ENCODE measurements at places on chromosomes 5 and 9.

DNA sequence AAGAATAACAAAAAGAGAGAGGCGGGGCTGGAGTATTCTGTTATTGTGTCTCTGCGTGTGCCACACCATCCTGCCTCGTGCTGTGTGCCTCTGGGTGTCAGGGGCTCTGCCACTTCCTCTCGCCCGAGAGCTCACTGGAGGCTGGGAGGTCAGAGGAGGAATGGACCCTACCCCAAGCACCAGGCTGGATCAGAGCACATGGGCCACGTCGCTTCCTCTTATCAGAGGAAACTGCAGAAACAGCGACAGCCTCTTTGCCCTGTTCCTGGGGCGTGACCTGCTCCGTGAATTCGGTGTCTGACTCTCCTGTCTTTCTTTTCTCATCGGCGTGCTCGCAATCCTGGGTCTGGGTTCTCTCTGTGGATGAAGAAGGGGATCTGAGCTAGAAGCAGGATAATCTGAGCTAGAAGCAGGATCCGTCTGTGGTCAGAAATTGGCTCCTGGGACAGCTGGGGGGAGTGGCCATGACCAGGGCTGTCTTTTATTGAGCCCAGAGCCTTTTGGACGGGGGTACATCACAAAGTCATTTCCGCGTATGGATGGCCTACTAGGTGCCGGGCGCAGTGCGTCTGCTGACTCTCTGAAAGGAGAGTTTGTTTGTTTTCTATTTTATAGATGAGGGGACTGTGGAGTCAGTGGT is 150.3 kb upstream of the COL5A1 start:
- DNase-seq: no peak

- no peak for DNase-seq
These were observed 41.0 kb upstream of the IRX4 start for GRCh38 chr5:1923766-1924165.

DNA sequence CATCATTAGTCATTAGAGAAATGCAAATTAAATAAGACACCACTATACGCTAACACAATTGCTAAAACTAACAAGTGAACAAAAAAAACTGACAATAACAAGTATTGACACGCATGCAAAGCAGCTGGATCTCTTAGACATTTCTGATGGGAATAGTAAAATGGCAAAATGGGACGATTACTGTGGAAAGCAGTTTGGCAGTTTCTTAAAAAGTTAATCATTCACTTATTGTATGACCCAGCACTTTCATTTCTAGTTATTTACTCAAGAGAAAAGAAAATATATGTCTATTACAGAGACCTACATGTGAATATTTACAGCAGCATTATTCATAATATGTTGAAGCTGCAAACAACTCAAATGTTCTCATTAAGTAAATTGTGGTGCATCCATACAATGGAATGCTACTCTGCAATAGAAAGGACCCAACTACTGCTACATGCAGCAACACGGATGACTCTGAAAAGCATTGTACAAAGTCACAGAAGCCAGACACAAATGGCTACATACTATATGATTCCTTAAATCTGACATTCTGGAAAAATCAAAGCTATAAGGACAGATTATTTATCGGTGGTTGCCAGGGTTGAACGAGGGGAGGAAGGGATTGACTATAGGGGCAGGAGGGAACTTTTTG is 96.8 kb upstream of the ITGA2 start:
- DNase-seq: peak; percentile 13

DNA sequence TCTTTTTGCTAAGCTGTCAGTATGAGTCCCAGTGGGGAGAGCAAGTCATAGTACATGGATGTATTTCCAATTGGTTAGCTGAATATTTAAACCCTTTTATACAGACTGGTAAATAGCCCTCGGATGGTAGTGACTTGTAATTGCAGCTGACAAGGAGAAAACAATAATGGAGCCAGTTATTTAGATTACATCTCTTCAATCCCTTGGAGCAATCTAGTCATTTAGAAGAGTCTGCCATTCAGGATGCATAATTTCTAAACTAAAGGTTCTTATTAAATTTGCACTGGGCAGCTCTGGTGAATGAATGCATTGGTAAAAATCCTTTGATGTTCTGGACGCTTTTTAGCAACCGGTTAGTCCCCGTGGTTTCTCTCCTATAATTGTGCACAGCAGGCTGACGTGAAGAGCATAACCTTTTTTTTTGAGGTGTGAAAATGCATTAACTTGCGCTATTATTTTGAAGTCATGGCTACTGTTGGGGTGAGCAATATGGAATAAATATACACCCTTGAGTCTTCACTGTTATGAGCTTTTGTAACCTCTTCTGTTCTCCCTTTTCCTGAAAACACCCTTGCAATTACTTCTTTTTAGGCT is 158.6 kb upstream of the CD180 start:
- DNase-seq: no peak

DNA sequence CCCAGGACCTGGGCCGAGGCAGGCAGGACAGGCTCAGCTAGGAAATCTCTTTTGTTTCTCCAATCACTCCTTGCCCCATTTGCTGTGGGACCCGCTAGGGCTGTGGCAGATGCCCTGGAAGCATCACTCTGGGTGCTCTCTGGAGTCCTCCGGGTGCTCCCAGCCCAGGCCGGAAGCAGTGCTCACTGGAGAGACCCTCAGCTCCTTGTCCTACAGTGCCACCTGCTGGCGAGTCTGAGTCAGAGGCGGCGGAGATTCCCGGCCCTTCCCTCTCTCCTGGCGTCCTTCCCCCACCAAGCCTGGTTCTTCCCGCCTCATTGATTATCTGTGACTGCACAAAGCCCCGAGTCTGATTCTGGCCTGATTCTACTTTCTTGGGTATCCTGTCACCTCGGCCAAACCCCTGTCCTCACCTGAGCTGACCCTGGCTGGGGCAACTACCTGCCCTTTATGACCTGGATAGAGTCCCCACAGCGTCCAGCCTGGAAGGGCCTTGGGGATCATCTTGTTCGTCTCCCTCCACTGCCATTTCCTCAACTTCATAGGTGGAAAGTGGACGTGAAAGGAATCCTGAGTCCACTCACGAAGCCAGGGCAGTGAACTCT is 7.3 kb upstream of the BARHL1 start:
- peak; percentile 74 for DNase-seq

- DNase-seq: no peak
These were observed 80.1 kb upstream of the PLEKHG4B start for GRCh38 chr5:11898-12297.

- DNase-seq: no peak
These were observed 598.2 kb downstream of the PRELID2 start for GRCh38 chr5:145236983-145237382.

DNA sequence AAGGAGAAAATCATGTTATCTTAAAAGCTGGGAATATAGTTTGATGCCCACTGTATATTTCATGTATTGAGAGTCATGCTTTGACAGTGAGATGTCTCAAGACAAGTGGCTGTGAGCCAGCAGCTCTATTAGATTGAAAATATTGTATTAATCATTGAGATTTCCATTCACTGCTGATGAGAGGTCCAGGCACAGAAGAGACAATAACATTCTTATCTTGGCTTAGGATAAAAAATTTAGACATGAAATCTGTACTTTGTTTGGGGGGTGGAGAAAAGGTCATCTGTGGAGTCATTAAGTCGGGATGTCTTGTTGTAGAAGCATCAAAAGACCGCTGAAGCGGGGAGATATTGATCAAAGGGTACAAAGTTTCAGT is 97.9 kb upstream of the EQTN start:
- peak; percentile 37 for DNase-seq

- DNase-seq: no peak
These were observed 518.6 kb downstream of the CCDC171 start for GRCh38 chr9:16071400-16071799.

GRCh38 chr5:169599451-169599850 is 15.9 kb downstream of the SPDL1 start:
- peak; percentile 22 for DNase-seq

- DNase-seq: no peak
These were observed 5.1 kb upstream of the ERCC6L2 start for GRCh38 chr9:95870352-95870751.

DNA sequence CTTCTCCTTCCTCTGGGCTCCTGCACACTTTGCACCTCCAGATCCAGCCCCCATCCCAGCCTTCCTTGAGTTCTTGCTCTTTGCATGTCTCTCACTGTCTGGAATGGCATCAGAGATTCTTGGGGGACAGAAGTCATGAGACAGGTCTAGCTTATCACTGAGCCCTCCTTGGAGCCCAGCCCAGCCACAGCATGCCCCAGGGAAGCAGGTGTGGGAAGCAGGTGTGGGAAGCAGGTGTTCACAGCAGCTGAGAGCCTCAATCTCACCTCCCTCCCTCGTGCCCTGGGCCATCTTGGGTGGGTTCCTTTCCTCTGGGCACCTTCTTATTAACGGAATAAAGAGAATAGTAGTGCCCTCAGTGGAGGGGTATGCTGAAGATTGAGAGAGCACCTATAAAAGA is 27.2 kb downstream of the SLC6A7 start:
- DNase-seq: no peak

DNA sequence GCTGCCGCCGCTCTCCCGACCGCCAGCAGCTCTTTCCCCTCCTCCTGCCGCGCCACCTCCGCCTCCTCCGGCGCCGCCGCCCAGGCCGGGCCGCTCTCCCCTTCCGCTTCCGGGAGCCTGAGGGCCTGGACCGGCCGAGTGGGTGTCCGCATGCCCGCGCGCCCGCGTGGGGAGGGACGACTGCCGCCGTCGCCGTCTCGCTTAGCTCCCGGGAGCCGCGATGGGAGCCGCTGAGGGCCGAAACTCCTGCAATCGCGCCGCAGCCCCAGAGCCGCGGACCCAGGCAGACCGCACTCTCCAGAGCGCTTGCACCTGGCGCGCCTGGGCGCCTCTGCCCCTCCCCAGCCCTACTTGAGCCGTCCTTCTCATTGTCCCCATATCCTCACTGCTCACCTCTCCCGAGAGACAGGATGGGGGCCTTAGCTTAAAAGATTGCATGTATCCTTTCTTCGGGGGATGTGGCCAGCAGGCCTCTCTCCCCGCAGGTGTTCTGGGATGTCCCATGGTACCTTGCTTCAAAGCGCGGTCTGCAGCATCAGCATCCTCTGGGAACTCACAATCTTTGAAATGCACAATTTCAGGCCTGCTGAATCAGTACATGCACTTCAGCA is at the start of gene ZDHHC21:
TSS of gene ZDHHC21 (minus strand) at position 182 of the 611 bp plus-strand sequence. CDS start 19,092 bp downstream, outside the sequence.
- DNase-seq: peak; percentile 65

DNA sequence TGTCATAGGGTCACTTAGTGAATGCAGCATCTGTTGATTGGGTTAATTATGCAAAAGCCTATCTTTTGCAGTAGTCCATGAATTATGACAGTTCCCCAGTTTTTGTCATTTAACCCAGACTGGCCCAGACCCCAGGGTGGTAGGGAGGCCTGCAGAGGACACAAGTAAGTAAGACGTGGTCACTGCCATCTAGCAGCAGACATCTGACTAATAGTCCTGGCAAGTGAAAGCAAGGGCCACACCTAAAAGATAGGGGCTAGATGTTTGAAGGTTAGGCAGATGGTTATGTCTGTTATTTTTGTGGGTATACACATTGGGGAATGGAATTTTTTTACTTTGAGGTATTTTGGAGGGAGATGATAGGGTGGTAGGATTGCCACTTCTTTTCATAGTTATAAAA is 48.0 kb downstream of the RAB14 start:
- peak; percentile 7 for DNase-seq

DNA sequence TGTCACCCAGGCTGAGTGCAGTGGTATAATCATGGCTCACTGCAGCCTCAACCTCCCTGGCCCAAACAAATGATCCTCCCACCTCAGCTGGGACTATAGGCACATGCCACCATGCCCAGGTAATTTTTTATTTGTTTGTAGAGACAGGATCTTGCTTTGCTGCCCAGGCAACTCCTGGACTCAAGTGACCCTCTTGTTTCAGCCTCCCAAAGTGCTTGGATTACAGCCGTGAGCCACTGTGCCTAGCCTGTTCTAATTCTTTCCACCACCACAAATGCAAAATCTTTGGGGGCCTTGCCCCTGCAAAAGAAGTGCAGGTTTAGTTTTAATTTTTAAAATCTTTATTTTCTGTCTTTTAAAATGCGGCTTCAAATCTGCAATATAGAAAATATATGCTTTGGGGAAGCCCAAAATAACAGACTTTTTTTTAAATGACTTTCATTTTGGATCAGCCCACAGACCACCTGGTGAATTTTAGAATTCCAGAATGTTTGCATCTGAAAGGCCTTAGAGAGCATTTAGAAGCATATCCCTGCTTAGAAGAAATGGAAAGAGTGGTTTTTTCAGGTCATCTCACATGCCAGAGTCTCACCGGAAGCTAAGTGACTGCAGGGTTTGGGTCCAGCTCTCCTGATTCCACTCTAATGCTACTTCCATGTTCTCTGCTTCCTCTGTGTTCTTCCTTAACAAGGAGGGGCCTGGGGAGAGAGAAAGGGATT is 111.4 kb upstream of the FER start:
- DNase-seq: no peak

GRCh38 chr5:163261647-163262269 is 175.6 kb upstream of the CCNG1 start:
- peak; percentile 7 for DNase-seq

DNA sequence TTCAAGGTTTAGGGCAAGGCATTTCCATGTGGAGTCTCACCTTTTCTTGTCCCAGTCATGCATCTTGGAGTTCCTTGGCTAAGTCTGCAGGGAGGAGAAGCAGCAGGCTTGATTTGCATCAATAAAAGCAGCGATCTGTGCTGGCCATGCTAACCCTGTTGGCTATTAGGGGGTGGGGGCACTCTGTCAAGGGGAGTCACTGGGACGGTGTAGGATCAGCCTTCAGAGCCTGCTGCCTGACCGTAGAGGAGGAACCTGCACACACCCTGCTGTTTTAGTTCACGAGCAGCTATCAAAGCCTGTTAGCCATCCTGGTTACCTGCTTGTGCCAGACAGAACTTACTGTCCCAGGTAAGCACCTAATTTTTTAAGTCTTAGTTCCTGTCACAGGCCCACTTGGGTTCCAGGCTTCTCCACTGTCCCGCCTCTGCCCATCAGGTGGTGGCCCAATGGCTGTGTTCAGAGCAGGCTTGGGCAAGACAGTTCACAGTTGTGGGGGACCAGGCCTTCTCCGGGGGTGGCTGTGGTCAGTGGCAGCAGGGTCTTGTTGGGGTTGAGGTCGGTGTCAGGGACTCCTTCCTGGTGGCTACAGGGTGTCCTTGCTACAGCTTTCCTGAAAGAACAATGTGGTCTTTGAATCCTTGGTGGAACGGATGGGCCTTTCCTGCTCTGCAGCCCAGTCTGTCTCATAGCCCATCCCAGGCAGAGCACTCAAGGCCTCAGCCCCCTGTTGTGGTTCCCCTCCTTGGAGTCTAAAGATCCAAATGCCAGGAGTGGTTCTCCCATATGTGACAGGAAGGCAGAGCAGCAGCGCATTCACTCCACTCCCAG is 43.7 kb downstream of the SECISBP2 start:
- DNase-seq: no peak

DNA sequence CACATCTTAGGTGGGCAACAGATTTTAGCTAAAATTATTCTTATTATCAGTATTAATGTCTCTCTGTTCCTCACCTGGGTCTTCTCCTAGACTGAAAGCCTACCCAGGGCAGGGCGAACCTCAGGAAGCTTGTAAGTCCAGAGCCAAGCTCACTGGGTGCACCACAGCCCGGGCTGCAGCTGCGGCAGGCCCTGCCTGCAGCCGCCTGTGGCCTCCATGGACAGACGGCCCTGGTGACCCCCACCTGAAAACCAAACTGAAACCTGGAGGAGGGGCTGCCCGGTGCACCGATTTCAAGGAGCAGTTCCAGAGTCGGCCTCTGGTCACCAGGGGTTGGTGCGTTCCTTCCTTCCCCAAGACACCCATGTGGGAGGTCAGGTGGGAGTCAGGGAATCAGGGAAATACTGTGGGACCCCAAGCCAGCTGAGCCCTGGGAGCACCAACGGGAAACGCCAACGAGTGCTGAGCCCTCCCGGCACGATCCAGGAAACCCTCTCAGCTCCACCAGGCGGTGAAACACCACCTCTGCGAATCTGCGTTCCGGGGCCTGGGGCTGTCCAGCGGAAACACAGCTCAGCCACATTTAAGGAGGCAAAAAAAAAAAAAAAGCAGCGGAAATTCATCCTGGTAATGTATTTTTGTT is 68.6 kb upstream of the PPP1R26 start:
- no peak for DNase-seq
